ENCODE measurements at places on chromosomes 3 and 15.
A peak's percentile ranks its signal among the peaks of the same experiment; 100 is the strongest.

GRCh38 chr3:121698476-121698875, 37.8 kb upstream of the HCLS1 start:
- DNase-seq: no peak

DNA sequence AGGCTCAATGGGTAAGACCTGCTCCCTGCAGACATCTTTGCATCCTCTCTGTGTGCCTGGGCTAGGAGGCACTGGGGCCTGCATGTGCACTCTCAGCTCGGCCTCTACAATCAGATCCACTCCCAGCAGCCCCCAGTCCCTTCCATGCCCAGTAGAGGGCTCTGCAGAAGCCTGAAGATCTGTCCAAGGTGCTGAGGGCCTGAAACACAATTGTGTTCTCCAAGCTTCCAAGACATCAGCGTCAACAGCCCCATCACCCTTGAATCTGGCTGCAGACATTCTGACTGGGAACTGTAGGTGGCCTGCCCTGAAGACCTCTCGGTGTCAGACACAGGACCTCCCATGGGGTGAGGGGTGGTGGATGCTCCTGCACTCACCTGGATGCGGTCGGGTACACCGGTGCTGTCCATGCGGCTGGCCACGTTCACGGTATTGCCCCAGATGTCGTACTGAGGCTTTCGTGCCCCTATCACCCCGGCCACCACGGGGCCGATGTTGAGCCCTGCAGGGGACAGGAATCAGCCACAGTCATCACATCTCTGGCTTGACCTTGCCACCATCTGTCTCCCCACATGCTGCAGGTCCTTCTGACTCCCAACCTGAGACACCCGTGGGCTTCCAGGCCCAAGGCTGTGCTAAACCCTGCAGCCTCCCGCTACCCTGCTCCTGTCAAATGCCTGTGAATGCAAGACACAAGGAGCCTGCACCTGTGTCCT, 84.7 kb downstream of the SEC22A start:
- peak; percentile 14 for DNase-seq

DNA sequence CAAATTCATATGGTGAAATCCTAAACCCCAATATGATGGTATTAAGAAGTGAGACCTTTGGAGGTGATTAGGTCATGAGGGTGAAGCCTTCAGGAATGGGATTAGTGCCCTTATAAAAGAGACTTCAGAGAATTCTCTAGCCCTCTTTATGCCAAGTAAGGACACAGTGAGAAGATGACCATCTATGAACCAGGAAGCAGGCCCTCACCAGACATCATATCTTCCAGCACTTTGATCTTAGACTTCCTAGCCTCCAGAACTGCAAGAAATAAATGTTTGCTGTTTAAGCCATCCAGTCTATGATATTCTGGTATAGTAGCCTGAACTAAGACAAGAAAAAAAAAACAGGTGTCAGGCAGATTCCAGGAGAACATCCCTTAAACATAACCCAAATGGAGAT, 45.9 kb upstream of the AP4E1 start:
- no peak for DNase-seq

GRCh38 chr3:179045719-179046402, 25.7 kb downstream of the ZMAT3 start:
- DNase-seq: no peak

GRCh38 chr3:132822266-132822665, 100.1 kb upstream of the NPHP3 start:
- no peak for DNase-seq

GRCh38 chr3:194654443-194654842, 17.5 kb downstream of the LSG1 start:
- DNase-seq: no peak

Data from activated CD4-positive, alpha-beta T cell treated with anti-CD3 and anti-CD28 coated beads, Interleukin-2, amount 50 U/mL, for 1 hour (primary cell).